IMR-90 (cell line): ENCODE measurements at places on chromosomes 1 and 21. TPM values are rescaled to one million over a fixed set of nuclear protein-coding genes. Genes with fewer than 3 reads are reported as not detected.

DNA sequence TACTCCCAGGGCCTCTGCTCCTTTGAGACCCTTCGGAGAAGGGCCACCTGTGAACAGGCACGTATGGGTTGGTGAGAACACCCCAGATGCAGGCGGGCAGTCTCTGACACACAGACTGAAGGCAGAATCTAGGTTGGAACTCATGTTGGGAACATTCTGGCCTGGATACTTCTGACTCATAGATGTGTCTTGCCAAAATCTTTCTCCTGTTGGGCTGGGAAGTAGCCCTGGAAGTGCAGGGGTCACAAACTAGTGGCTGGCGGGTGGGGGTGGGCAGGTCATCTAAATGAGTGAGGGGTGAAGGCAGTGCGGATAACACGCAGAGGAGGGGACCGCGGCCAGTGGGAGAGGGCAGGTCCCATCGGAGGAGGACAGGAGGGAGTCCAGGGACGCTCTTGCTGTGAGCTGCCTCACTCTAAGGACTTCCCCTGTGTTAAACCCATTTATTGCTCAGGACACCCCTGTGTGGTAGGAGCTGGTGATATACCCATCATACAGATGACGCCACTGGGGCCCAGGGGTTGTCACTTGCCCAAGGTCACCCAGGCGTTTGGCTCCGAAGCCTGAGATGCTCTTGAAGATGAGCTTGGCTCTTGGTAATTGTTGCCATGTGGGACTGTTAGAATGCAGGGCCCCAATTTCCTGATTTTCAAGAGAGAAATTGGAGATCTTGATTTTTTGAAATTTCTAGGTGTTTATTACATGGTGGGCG lies 181.0 kb downstream of the PTPRU start:
- DNase-seq = no peak

- DNase-seq = no peak
These were observed 168.4 kb upstream of the CACNA1E start for GRCh38 chr1:181314959-181315358.

- peak; percentile 79 for DNase-seq
These were observed 156.6 kb downstream of the AK5 start for GRCh38 chr1:77438236-77438913.

GRCh38 chr21:35616090-35616489 lies 444.2 kb downstream of the SETD4 start:
- peak; percentile 70 for DNase-seq

The FCAMR gene
- not detected in 2 replicates for total RNA-seq
